DMS79 (cell line): ENCODE measurements at places on chromosomes 11 and 22.

DNA sequence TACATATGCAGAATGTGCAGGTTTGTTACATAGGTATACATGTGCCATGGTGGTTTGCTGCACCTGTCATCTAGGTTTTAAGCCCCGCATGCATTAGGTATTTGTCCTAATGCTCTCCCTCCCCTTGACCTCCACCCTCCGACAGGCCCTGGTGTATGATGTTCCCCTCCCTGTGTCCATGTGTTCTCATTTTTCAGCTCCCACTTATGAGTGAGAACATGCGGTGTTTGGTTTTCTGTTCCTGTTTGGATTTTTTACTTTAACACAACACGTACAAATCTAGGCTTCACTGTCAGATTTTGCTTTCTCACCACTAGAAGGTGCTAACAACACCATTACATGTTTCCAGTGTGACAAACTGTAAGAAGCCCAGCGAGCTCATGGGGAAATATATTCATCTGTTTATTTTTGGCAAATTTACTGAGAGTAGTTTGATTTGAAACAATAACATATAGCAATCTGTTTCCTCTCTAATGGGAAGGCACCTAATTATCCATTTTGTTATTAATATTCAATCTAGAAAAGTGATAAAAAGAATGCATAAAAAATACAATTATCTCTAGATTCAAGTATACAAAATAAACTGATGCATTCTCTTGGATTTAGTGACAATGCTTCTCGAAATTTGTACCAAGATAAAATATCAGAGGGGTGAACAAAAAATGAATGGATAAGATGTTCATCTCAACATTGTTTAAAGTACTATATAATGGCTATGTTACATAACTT is 23.2 kb upstream of the BIRC3 start:
- no peak for DNase-seq

GRCh38 chr11:63805844-63806415 is 7.3 kb upstream of the SPINDOC start:
- no peak for DNase-seq

DNA sequence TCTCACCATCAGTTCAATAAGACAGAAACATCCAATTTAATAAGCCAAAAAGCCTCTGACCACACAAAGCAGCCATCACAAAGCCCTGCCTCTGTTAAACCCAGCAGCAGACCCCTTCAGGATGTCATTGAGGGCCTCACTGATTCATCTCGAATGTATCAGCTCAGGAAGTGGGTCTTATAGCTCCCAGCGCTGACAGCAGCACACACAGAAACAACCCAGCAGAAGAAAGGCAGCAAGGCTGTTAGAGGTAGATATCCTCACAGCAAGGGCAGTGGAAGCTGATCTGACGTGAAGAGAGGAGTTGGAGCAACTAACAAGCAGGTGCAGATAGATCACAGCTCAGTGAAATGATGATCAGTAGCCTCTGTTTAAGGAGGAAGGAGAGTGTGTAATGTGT is 86.2 kb upstream of the NCAM1 start:
- DNase-seq = no peak

GRCh38 chr22:19730655-19731360 is 7.5 kb downstream of the GP1BB start:
- DNase-seq = no peak

- no peak for DNase-seq
Measured at GRCh38 chr11:116093481-116094270, 589.5 kb upstream of the CADM1 start.

- DNase-seq = no peak
Measured at GRCh38 chr11:92458486-92458885, 233.9 kb downstream of the FAT3 start.
